ENCODE measurements at places on chromosomes 2 and 18. TPM values are rescaled to one million over a fixed set of nuclear protein-coding genes. Genes with fewer than 3 reads are reported as not detected.

- no peak for DNase-seq
- no peak overlapping the region for H3K4me3 ChIP-seq
- no peaks in the 10 kb centered on the region for H3K27me3 ChIP-seq
- no peak overlapping the region for H3K27ac ChIP-seq
- H3K36me3 ChIP-seq: no peaks in the 10 kb centered on the region
- no peaks in the 10 kb centered on the region for H3K4me1 ChIP-seq
Measured at GRCh38 chr18:60599267-60599666, 226.7 kb upstream of the MC4R start.

- H3K36me3 ChIP-seq: no peaks in the 10 kb centered on the region
- H3K4me1 ChIP-seq: no peaks in the 10 kb centered on the region
- no peaks in the 10 kb centered on the region for H3K27me3 ChIP-seq
- no peak overlapping the region for H3K27ac ChIP-seq
- DNase-seq: peak; percentile 78
- H3K4me3 ChIP-seq: no peak overlapping the region
Measured at GRCh38 chr18:22542406-22542835, 124.7 kb upstream of the CTAGE1 start.

GRCh38 chr2:216286616-216287231 lies 85.6 kb downstream of the MARCHF4 start:
- no peak overlapping the region for H3K27ac ChIP-seq
- no peaks in the 10 kb centered on the region for H3K36me3 ChIP-seq
- H3K27me3 ChIP-seq: peaks cover 8% of the 10 kb centered on the region
- DNase-seq: no peak

- peak overlapping the region; percentile 85 for H3K27ac ChIP-seq
- H3K36me3 ChIP-seq: no peaks in the 10 kb centered on the region
- H3K4me1 ChIP-seq: peaks cover 53% of the 10 kb centered on the region
- DNase-seq: peak; percentile 83
- no peaks in the 10 kb centered on the region for H3K27me3 ChIP-seq
Measured at GRCh38 chr2:68832233-68832869, 38.8 kb downstream of the BMP10 start.

DNA sequence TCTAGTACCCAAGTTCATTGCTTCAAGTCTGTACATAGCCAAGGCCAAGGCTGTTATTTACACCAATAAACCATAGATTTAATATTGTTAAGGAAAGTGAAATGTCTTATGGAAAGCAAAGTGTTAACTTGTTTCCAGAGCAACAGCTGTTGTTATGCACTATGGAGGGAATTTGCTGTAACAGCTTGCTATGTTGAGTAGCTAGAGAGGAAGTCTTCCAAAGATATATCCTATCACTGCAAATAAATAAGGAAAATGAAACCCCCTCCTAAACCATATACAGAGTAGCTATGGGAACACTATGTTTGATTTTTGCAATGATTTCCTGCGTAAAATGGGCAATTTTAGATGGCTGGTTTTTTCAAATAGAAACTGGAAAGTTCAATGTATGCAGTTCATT lies 21.1 kb downstream of the TMEM182 start:
- H3K4me1 ChIP-seq: no peaks in the 10 kb centered on the region
- no peaks in the 10 kb centered on the region for H3K27me3 ChIP-seq
- H3K4me3 ChIP-seq: no peak overlapping the region
- H3K36me3 ChIP-seq: no peaks in the 10 kb centered on the region

GRCh38 chr2:179898873-179899272 lies 37.5 kb upstream of the ZNF385B start:
- no peaks in the 10 kb centered on the region for H3K36me3 ChIP-seq
- no peaks in the 10 kb centered on the region for H3K27me3 ChIP-seq
- no peak overlapping the region for H3K27ac ChIP-seq
- no peak overlapping the region for H3K4me3 ChIP-seq
- DNase-seq: no peak
- H3K4me1 ChIP-seq: no peaks in the 10 kb centered on the region

DNA sequence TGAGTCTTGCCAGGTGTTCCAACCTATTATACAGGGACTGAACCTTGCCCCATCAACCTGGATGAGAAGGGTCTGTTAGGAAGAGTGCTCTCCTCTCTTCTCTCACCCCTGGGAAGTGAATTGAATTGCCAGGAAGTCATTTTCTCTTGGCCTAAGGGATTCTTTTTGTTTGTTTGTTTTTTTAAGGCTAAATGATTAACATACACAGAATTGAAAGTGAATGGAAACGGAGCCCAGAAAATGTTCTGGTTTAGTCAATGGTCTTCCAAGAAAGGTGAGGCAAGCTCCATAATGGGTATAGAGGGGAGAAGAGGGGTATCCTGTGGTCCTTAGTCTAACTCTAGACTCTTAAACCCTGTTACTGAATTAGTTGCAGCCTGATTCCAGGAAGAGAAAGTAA lies 189.1 kb downstream of the FSHR start:
- no peak overlapping the region for H3K4me3 ChIP-seq
- DNase-seq: no peak
- H3K4me1 ChIP-seq: no peaks in the 10 kb centered on the region

DNA sequence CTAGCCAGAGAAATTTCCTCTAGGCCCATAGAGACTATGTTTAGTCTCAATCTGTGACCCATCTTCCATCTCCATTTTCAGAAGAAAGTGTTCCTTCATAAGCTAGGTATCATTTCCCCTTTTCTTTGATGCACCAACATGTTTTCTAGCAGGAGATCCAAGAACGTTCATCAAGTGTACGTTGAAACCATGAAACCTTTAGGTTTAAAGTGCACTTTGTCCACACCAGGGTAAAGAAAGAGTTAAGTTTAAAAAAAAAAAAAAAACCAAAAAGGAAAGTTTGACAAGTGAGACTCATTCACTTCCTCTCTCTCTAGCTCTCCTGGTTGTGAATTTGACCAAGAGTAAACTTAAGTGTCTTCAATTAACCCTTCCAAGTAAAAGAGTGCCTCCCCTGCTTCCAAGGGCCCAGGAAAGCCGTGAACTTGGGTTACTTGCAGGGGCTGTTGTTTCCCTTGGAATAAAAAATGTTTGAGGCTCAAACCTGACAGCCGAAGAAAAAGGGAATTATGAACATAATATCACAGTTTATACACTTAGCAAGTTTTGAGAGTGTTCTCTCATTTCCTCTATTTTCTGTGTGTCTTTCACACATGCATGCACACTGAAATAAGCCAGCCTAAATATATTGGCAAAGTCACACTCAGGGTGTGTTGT lies 56.7 kb downstream of the LBH start:
- DNase-seq: no peak
- H3K27me3 ChIP-seq: no peaks in the 10 kb centered on the region
- no peaks in the 10 kb centered on the region for H3K36me3 ChIP-seq
- peak overlapping the region; percentile 3 for H3K27ac ChIP-seq
- H3K4me1 ChIP-seq: peaks cover 39% of the 10 kb centered on the region

DNA sequence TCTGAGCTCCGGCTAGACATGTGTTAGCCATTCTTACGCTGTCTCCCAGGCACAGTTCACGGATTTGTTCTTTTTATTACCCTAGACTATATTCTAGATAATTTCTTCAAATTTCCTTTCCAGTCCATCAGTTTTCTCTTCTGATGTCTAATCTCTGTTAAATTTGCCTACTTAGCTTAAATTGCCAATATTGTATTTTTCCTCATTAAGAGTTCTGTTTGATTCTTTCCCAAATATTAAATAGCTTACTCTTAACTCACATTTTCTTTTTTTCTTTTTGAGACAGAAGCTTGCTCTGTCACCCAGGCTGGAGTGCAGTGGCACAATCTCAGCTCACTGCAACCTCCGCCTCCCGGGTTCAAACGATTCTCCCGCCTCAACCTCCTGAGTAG lies 21.2 kb downstream of the CROCC2 start:
- no peak overlapping the region for H3K27ac ChIP-seq
- no peak for DNase-seq
- H3K4me1 ChIP-seq: no peaks in the 10 kb centered on the region
- no peak overlapping the region for H3K4me3 ChIP-seq

GRCh38 chr2:237625777-237626176 lies 1.6 kb upstream of the LRRFIP1 start:
- H3K27ac ChIP-seq: peak overlapping the region; percentile 49
- no peaks in the 10 kb centered on the region for H3K36me3 ChIP-seq
- H3K27me3 ChIP-seq: peaks cover 18% of the 10 kb centered on the region
- no peak for DNase-seq

DNA sequence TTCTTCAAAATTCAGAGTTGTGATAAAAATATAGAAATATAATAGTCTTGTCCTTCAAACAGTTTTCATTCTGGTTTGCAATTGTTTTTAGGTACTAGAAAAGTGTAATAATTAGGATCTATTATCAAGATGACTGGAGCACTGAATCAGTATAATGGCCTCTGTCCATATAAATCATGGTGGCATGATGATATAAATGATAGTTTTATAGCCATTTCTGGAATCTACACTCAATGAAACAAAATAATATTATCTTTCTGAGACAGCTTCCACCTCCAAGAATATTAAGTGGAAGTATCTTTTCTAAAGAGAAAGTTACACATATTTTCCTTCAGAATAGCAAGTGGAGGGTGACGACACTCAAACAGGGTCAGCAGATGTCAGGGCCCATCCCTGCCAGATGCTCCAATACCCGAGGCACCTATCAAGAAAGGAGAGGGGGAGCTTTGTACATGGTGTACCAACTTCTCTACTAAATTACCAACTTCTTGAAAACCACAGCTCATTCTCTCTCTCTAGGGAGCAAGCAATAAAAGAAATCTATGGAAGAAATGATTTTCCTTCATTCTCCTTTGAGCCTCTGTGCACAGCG lies 882.7 kb upstream of the CHAC2 start:
- H3K4me1 ChIP-seq: no peaks in the 10 kb centered on the region
- no peaks in the 10 kb centered on the region for H3K36me3 ChIP-seq
- no peak overlapping the region for H3K27ac ChIP-seq
- no peaks in the 10 kb centered on the region for H3K27me3 ChIP-seq
- DNase-seq: no peak

DNA sequence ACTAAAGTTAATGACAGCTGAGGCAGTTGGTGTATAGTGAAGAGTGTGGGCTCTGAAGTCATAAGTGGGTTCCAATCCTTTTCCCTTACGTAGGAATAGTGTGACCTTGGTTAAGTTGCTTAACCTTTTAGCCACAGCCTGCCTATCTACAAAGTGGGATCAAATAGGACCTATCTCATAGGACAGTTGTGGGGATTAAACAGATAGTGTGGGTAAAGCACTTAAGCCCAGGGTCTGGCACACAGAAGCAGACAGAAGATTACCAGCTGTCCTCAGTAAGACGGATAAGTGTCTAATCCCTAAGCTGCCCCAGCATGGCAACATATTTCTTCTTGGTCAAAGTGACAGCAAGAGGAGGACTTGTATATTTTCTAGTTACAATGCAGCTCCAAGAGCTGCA lies 28.2 kb downstream of the UBE2F start:
- DNase-seq: no peak
- no peak overlapping the region for H3K4me3 ChIP-seq
- no peaks in the 10 kb centered on the region for H3K27me3 ChIP-seq
- H3K4me1 ChIP-seq: no peaks in the 10 kb centered on the region

DNA sequence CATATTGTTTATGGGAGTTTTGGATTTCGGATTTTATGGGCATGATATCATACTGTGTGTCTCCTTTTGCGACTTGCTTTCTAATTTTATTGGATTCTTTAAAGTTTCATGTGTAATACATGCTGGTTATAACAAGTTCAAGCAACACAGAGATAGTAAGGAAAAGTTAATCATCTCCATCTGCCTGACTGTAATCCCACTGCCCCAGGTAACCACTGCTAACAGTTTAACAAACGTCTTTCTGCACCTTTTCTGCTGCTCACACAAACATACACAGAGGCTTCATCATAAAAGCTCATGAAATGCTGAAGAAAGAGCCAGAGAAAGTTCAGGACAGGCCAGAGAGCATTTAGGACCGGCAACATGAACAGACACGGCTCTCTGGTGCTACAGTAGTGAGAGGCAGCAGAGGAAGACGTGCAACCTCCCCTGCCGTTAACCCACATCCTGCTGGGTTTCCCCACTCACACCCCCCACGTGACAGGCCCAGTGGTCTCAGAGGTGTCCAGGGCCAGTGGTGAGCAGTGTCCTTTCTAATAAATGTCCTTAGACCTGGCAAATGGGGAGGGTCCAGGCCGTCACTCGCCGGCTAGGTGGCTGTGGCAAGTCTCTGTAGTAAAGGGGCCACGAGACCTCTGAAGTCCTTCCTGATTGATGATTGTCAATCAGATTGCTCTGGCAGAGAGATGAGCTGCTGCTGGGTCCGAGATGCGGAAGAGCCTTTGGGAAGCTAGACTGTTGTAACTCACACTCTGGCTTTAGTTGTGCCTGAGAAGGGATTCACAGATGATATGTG lies 43.0 kb upstream of the SLC1A4 start:
- H3K36me3 ChIP-seq: no peaks in the 10 kb centered on the region
- H3K4me1 ChIP-seq: peaks cover 23% of the 10 kb centered on the region
- H3K27me3 ChIP-seq: no peaks in the 10 kb centered on the region
- peak overlapping the region; percentile 77 for H3K27ac ChIP-seq
- no peak overlapping the region for H3K4me3 ChIP-seq
- DNase-seq: peak; percentile 93

DNA sequence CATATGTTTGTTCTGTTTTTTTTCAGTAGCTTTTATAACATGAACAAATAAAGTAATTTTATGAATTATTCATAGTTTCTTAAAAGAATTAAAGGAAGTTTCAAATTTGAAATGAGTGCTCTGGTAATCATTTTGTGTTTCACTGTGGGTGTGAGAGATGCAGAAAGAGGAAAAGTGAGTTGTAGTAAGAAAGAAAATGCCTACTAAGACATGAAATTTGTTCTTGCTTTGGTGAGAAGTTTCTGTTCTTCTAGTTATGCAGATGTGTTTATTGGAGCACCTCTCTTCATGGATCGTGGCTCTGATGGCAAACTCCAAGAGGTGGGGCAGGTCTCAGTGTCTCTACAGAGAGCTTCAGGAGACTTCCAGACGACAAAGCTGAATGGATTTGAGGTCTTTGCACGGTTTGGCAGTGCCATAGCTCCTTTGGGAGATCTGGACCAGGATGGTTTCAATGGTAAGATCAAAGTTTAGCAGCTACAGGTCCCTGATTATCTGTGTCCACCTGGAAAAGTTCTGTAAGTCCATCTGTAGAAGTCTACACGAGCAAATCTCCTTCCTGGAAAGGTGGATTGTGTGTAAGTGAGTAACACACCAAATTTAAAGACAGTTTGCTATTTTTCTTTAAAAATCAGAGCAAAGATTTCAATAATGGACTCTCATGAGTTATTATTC lies 51.4 kb downstream of the ITGAV start:
- no peaks in the 10 kb centered on the region for H3K4me1 ChIP-seq
- no peak overlapping the region for H3K4me3 ChIP-seq
- no peak for DNase-seq

The YPEL5 gene
- total RNA-seq: 84.9 TPM

The TTN gene
- 28.5 TPM for total RNA-seq

The TXNDC2 gene
- not detected for total RNA-seq

The LIMS1 gene
- 74.2 TPM for total RNA-seq

The FSIP2 gene
- 0.37 TPM for total RNA-seq

The KRTCAP3 gene
- total RNA-seq: 3.4 TPM

The CDCA7 gene
- 2.2 TPM for total RNA-seq

The KCNS3 gene
- 0.80 TPM for total RNA-seq

The RANBP2 gene
- total RNA-seq: 66.5 TPM

The RAPGEF4 gene
- 5.0 TPM for total RNA-seq
